ENCODE measurements at places on chromosomes 11 and 22.

- DNase-seq: no peak
Measured at GRCh38 chr11:72730737-72731136, 21.5 kb downstream of the ARAP1 start.

DNA sequence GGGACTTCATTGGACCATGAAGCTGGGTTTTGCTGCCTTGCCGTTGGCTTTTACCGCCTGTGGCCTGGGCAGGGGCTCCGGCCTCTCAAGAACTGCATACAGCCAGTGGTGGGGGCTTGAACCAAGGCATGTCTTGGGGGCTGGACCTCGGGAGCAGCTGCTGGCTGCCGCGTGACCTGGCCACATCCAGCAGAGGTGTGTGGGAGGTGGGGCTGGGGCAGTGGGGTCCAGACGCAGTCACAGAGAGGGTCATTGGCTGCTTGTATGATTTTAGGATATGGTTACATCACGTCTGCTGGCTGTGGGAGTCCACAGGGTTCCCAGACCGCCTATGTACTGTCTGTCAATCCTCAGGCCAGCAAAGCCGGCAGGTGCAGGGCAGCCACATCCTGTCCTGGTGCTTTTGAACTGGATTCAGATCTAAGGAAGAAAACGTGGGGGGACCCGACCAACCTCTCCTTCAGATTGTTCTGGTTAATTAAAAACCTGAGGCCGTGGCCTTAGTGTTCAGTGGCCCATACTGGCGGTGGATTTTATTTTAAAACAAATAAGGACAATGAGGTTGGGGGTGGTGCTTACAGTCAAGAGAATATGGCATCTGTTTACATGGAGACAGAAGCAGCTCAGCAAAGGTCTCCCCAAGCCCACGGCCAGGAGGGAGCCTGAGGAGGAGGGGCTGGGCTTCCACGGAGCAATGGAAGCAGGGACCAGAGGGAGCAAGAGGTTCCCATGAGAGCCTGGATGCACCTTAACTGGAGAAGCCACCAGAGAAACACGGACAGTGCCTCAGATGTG, 426.0 kb downstream of the TBC1D22A start:
- DNase-seq: no peak

DNA sequence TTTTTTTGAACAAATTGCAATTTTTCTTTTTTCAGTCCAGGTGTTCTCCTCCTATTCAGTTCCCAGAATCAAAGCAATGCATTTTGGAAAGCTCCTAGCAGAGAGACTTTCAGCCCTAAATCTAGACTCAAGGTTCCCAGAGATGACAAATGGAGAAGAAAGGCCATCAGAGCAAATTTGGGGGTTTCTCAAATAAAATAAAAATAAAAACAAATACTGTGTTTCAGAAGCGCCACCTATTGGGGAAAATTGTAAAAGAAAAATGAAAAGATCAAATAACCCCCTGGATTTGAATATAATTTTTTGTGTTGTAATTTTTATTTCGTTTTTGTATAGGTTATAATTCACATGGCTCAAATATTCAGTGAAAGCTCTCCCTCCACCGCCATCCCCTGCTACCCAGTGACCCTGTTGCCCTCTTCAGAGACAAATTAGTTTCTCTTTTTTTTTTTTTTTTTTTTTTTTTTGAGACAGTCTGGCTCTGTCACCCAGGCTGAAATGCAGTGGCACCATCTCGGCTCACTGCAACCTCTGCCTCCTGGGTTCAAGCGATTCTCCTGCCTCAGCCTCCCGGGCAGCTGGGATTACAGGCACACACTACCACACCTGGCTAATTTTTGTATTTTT, 6.2 kb upstream of the UBE4A start:
- DNase-seq: no peak

GRCh38 chr11:29432719-29433325, 584.0 kb downstream of the KCNA4 start:
- no peak for DNase-seq

DNA sequence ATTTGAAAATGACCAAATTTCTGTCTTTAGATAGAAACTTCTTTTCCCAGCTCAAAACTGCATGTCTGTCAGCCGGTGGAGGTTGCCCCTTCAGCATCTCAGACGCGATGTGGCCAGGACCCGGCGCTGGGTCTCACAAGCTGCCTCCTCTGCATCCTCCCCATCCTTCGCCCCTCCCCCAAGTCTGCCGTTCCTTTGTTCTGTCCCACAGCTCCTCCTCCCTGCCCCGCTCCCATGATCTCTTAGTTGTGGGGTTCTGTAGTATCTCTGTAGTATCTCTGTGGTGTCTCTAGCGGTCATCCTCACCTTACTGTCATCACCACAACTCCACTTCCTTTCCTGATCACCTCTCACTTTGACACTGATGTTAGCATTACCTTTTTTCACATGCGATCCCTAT, 49.9 kb downstream of the TRAF6 start:
- DNase-seq: no peak

- DNase-seq: no peak
Measured at GRCh38 chr11:101866619-101867491, 48.0 kb upstream of the CEP126 start.

DNA sequence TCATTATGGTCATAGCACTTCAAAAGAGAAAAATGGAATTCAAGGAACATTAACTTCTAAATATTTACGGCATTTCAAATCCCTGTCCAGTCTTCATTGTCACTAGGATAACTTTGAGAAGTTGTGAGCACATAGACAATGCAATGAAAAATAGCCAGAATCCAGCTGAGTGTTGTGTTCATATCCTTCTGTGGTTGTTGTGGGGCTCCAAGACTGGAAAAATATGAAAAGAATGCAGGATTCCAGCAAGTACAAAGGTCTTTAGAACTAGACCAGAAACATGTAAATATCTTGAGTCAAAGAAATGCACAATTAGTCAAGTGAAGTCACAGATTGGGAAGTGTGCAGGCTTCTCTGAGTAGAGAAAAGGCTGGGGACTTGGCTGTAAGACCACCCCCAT, 68.7 kb downstream of the WT1 start:
- no peak for DNase-seq

GRCh38 chr11:36594316-36594989, at the start of gene IFTAP:
Gene IFTAP (plus strand): TSS chr11:36594502. CDS start chr11:36610104, 15,602 bp downstream.
- DNase-seq: peak; percentile 14

- DNase-seq: no peak
Measured at GRCh38 chr22:26122920-26123468, 46.3 kb upstream of the SEZ6L start.

DNA sequence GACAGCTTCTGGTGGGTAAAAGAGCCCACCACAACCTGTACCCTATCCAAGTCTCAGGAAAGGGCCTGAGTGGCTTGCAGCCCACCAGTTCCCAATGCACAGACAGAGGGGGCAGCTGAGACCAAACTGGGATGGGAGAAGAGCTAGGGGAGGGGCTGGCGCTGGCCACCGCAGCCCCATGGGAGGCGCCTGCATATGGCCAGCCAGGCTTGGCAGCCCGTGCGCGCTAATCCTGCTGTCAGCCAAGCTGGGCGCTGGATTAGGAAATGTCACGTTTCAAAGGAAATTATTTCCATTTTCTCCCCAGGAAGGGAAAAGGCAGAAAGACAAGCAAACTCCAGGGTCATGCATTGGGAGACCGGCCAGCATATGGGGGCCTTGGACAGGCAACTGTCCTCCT, 236.8 kb downstream of the BUD13 start:
- DNase-seq: no peak

GRCh38 chr22:25488244-25489020, 76.0 kb upstream of the GRK3 start:
- peak; percentile 53 for DNase-seq

DNA sequence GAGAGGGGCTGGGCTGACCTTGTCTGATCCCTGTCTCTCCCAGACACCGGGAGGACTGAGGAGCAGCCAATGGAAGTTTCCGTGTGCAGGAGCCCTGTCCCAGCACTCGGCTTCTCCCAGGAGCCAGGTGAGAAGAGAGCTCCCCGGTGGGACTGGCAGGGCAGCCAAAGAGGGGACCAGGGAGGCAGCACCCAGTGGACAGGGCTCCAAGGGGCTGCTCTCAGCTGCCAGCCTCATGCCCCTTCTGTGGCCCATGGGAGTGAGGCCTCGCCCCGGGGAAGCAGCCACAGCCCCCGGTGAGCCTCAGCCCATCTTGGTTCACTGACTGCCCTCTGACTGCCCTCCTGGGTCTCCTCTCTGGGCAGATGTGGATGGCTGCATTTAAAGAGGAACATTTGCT, 6.8 kb downstream of the SCO2 start:
- no peak for DNase-seq

- no peak for DNase-seq
Measured at GRCh38 chr11:32918427-32918826, 25.8 kb downstream of the QSER1 start.

DNA sequence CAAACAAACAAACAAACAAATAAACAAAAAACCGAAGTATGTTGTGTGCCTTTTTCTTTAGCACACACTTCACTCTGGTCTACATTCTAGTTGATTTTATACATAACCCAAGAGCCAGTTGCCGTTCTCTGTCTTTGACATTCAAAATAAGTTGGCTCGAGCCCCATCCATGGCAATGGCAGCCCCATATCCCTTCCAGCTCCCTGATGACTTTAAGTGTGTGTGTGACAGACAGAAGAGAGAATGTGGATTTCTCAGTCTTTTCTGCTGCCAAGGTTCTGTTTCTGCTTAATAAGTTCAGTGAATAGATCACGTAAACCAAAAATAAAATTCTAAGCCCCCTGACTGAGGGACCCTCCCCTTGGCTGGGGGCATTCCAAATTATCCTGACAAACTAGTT, 100.6 kb upstream of the TENM4 start:
- DNase-seq: no peak

DNA sequence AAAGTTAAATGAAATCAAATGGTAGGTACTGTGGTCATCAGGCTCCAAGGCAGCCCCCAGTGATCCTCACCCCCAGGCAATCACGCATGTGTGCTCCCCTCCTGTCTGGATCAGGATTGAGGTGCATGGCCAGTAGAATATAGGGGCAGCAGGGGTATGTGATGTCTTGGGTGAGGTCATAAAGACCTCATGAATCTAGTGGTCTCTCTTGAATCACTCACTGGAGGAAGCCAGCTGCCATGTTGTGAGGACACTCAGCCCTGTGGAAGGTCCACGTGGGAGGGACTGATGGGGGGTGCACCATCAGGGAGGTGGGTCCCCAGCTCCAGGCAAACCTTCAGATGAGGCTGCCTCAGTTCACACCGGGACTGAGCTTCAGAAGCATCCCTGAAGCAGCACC, 6.8 kb upstream of the IL17REL start:
- no peak for DNase-seq

DNA sequence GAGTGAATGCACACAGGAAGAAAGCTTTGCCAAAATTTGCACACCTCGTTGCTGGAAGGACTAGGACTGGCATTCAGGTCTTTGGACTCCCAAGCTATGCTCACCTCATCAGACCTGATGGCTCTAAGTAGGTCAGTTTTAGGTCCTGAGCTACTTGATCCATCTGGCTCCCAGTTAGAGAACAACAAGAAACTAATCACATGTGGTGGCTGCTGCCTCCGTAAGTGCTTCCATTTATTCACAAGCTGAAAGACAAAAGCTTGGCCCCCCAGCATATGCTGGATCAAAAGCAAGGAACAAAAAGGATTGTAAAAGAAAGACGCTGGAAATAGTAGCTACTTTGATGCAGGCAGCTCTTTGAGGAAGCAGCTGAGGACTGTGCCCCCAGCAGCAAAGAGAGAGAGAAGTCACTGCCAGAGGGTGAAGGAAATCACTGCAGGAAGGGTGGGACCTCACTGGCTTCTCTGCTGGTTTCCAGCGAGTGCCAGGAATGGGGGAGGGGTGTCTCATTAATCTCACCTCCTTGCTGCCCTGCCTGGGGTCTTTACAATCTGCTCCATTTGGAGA, 268.9 kb downstream of the KIRREL3 start:
- no peak for DNase-seq

- no peak for DNase-seq
Measured at GRCh38 chr11:106409671-106410070, 332.2 kb downstream of the AASDHPPT start.

- no peak for DNase-seq
Measured at GRCh38 chr11:121524233-121524631, 71.5 kb upstream of the SORL1-AS1 start.

DNA sequence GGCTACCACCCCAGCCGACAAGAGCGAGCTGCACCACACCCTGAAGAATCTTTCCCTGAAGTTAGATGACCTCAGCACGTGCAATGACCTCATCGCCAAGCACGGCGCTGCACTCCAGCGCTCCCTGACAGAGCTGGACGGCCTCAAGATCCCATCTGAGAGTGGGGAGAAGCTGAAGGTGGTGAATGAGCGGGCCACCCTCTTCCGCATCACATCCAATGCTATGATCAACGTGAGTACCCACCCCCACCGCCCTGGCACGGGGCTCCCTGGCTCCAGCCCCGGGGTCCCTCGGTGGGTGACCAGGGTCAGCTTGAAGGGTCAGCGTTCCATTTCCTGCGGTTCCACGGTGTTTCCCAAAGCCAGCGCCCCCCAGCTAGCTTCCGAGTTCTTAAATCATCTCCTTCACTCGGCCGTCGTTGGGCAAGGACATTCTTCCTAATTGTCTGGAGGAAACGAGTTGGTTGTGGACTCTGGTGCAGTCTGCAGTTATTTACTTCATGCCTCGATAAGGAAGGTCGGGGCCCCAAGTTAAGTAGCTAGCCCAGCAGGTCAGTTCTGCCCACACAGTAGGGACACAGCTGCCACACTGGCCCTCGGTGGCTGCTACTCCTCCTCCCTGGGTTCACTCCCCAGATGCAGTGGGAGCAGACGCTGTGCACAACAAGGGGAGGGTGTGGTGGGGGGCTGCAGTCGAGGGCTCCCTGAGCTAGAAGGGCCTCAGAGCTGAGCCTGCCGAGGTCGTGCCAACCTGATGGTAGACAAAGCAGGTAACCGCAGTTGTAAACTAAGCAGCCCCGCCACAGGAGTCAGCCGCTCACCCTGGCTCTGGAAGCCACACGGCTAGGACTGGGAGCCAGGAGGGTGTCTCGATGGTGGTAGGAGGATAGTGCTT, 97.9 kb downstream of the MORC2 start:
- no peak for DNase-seq

GRCh38 chr22:34105461-34106062, 185.3 kb upstream of the LARGE1 start:
- peak; percentile 8 for DNase-seq

DNA sequence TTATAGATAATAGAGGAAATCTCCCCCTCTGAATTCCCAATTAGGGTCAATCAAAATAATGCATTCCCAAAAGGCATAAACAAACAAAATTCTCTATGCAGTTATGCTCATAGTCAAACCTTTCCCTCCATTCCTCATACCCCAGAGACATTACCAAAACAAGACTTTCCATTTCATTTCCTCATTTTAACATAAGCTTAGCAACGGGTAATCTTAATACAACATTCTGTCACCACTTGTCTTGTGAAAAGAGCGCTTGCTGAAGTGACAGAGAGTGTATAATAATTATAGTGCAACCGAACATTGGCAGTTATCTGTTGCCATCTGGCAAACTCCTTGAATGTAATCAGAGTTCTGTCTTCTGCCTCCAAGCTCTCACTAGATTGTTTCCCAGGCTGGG, 1.2 kb upstream of the SLN start:
- no peak for DNase-seq

- no peak for DNase-seq
Measured at GRCh38 chr11:121762820-121763219, 310.1 kb upstream of the SORL1-AS1 start.

GRCh38 chr11:103893371-103893770, 143.1 kb upstream of the DDI1 start:
- DNase-seq: no peak

GRCh38 chr11:29293825-29294224, 723.0 kb downstream of the KCNA4 start:
- DNase-seq: no peak

GRCh38 chr11:118117790-118118601, 31.2 kb upstream of the SMIM35 start:
- DNase-seq: no peak
